ENCODE measurements at places on chromosomes 2 and 18. TPM values are rescaled to one million over a fixed set of nuclear protein-coding genes. Genes with fewer than 3 reads are reported as not detected.

DNA sequence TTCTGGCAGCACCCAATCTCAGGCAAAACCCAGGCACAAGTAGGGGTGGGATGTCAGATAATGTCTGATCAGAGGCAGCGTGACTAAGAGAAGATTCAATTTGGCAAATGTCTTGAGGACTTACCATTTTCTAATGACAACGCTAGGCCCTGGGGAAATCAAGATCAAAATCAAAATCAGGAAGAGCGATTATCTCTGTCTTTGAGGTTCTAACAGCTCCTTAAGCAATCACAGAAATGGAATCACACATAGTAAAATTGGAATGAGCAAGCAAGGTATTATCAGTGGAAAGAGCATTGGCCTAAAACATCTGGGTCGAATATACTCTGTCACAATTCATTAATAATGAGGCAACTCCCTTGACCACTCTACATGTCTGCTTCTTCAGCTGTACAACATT lies 8.6 kb upstream of the SERPINB2 start:
- no peak for DNase-seq

GRCh38 chr18:59664329-59664728 lies 32.9 kb downstream of the CCBE1 start:
- no peak for DNase-seq

- DNase-seq = peak; percentile 65
Observed at GRCh38 chr2:30234180-30234971, 3.0 kb downstream of the LBH start.

CTNNA2 gene
- polyA plus RNA-seq = 0.72 TPM

STK11IP gene
- polyA plus RNA-seq = 15.4 TPM

SLC19A3 gene
- 2.7 TPM for polyA plus RNA-seq

All from A549 (cell line).